ENCODE measurements at places on chromosomes 3 and 15. TPM values are rescaled to one million over a fixed set of nuclear protein-coding genes. Genes with fewer than 3 reads are reported as not detected.

The TMEM207 gene
- total RNA-seq = not detected

The PTH1R gene
- 0.20 TPM for total RNA-seq

The TRH gene
- 0.20 TPM for total RNA-seq

The CDHR4 gene
- total RNA-seq = 0.07 TPM

The AADACL2 gene
- not detected for total RNA-seq
